Effector CD8-positive, alpha-beta T cell (primary cell): ENCODE measurements at places on chromosomes 7 and 10.

DNA sequence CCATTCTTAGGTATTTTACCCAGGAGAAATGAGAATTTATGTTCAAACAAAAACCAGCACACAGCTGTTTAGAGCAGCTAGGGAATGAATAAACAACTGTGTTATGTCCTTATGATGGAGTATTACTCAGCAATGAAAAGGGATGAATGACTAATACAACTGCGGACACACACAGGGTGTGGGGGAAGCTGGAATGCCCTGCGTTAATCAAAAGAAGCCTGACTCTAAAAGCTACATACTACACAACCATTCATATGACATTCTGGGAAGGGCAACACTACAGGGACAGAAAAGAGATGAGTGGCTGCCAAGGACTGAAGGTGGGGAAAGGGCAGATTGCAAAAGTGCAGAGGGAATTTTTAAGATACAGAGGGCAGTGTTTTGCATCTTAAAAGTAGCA lies 64.0 kb downstream of the DLG5 start:
- DNase-seq = no peak

DNA sequence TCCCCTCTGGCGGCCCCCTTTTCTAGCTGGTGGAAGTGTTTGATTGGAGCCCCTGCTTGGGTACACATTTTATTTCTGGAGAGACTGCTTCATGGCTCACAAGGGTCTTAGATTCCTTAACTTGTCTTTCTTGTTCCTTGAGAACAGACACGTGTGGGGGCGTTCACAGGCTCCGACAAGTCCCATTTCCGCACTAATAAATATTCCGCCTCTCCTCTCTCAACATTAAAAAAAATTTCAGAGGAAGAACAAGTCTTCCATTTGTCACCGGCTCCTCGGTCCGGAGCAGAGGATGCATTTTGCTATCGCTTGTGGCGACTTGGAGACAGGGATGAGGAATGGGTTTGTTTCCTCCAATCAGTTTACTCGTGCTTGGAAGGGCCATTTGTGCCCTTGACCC lies 134.0 kb upstream of the PODXL start:
- no peak for DNase-seq

DNA sequence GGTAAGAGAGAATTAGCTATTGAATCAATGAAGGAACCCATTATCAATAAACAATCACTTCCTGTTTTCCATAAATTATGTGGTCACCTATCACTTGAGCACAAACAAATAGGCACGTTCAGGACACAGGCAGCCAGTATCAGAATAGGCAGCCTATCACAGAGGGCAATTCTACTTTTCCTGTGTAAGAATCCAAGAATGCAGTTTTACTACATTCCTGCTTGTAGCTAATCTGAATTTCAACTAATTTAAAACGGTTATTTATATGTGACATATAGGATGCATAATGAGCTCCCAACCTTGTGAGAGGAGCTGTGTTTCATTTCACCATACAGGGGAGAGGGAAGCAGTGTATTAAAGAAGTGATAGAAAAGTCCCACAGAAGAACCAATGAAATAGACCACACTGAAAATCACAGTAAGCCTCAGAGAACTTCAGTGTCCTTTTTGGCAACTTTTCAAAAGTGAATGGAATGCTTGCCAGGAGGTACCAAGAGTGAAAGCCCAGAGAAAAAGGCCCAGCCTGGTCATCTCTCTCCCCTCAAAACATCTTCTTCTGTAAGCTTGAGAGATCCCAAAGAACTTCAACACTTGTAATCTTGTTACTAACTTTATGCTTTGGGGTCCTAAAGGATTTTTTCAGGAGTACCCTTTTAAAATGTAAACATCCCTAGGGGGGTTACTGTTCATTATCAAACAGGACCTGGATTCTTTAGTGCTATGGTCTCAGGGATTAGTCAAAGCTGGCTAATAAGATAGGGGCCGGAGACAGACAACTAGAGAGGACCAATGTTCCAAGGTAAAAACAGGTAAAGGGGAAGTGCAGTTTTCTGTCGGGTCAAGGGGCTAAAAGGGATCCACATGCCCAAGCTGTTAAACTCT lies 1.3 kb downstream of the IMMP2L start:
- no peak for DNase-seq

GRCh38 chr10:18133046-18133445 lies 7.2 kb upstream of the CACNB2 start:
- DNase-seq = no peak

- DNase-seq = no peak
These were observed 23.0 kb upstream of the RET start for GRCh38 chr10:43053825-43054224.

GRCh38 chr7:116968631-116969030 lies 15.3 kb downstream of the ST7 start:
- no peak for DNase-seq

GRCh38 chr10:30359373-30360206 lies 10.5 kb upstream of the MTPAP start:
- peak; percentile 37 for DNase-seq

DNA sequence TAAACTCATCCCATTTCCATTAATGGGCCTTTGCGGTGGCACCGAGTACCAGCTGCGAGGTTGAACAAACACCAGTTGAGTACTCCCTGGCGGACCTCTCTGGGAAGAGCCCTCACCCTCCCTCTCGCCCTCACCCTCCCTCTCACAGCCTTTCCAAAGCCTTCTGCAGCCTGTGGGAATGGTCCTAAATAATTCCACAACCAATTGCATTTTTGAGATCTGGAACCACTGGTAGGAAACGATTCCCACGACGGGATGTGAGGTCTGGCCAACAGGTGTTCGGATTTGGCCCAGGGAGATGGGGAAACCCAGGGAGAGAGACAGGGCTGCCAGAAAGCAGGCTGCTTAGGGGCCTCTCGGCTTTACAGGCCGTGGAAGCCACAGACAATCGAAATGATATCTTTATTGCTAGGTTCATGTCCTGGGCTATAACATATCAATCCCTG lies 5.3 kb downstream of the PTF1A start:
- DNase-seq = no peak

- no peak for DNase-seq
These were observed 306.7 kb downstream of the CRPPA start for GRCh38 chr7:16114633-16115032.

GRCh38 chr10:95832216-95833041 lies 75.3 kb upstream of the CC2D2B start:
- no peak for DNase-seq

GRCh38 chr10:79022565-79023230 lies 46.1 kb upstream of the ZMIZ1 start:
- DNase-seq = no peak

DNA sequence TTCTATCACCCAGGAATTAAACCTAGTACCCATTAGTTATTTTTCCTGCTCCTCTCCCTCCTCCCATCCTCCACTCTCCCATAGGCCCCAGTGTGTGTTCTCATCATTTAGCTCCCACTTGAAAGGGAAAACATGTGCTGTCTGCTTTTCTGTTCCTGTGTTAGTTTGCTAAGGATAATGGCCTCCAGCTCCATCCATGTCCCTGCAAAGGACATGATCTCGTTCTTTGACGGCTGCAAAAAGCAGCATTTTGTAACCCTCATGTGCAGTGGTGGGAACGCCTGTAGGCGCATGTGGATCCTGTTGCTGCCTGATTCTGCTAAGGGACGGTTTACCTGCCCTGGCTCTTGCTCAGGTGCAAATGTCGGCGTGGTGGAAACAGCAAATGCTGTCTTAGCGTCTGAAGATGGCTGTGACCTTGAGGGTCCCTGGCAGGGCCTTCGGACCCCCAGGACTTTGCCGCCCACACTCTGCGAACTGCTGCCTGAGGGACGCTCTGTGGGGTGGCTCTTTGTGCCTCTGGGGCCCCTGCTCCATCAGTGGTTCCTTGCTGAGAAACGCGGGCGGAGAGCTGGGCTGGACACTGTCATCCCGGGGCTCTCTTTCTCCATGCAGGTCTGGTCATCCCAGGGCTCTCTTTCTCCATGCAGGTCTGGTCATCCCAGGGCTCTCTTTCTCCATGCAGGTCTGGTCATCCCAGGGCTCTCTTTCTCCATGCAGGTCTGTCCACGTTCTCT lies 5.6 kb upstream of the MTG1 start:
- no peak for DNase-seq

GRCh38 chr7:39882148-39882784 lies 67.8 kb upstream of the CDK13 start:
- no peak for DNase-seq

DNA sequence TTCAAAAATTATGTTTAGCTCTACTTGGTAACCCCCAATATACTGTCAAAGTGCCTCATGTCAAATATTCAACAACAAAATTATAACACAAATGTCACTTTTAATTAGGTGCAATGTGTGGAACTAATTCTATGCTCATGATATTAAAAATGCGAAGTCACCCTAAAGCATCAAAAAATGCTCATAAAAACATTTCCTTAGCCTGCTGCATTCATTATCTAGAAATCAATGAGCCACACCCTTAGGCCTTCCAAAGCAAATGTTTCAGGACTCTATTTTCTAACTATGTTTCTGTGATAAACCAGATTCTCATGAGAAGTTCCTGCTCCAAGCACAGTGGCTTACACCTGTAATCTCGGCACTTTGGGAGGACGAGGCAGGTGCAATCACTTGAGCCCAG lies 75.0 kb upstream of the ANK3 start:
- no peak for DNase-seq
